ENCODE measurements at places on chromosomes 1 and 21.

GRCh38 chr1:232868793-232869491, 63.7 kb downstream of the MAP10 start:
- DNase-seq, result no peak
- peaks cover 9% of the 10 kb centered on the region for H3K4me1 ChIP-seq
- peaks cover 11% of the 10 kb centered on the region for H3K27me3 ChIP-seq
- no peak overlapping the region for H3K4me3 ChIP-seq
- no peak overlapping the region for H3K27ac ChIP-seq

DNA sequence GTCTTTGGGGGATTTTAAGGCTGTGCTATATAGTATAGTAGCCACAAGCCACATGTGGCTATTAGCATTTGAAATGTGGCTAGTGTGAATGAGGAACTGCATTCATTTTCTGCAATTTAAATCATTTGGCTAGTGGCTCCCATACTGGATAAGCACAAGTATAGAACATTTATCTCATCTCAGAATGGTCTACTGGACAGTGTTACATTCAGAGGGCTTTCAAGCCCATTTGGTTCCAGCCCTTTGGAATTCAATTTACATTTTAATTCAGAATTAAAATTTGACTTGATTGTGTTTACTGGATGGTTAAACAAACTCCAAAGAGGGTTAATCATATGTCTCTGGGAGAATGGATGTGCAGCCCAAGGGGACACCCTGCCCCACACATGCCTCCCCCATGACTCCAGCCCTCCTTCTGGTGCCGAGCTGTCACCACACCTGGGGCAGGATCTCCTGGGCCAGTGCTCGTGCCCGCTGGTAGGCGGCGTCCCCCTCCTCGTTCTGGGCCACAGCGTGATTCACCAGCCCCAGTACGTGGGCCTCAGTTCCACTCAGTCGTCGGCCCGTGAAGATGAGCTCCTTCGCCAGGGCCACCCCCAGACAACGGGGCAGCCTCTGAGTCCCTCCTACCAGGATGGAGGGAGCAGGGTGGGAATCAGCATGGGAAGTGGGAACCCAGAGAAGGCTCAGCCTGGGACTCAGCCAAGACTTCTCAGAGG, 17.2 kb downstream of the ECHDC2 start:
- no peaks in the 10 kb centered on the region for H3K4me1 ChIP-seq
- H3K27me3 ChIP-seq, result no peaks in the 10 kb centered on the region
- H3K4me3 ChIP-seq, result no peak overlapping the region
- no peak for DNase-seq
- H3K36me3 ChIP-seq, result no peaks in the 10 kb centered on the region

- H3K36me3 ChIP-seq, result peaks cover 4% of the 10 kb centered on the region
- no peaks in the 10 kb centered on the region for H3K4me1 ChIP-seq
- no peak overlapping the region for H3K4me3 ChIP-seq
- peaks cover 34% of the 10 kb centered on the region for H3K27me3 ChIP-seq
- H3K27ac ChIP-seq, result no peak overlapping the region
These were observed 15.7 kb downstream of the TTC34 start for GRCh38 chr1:2785631-2786328.

DNA sequence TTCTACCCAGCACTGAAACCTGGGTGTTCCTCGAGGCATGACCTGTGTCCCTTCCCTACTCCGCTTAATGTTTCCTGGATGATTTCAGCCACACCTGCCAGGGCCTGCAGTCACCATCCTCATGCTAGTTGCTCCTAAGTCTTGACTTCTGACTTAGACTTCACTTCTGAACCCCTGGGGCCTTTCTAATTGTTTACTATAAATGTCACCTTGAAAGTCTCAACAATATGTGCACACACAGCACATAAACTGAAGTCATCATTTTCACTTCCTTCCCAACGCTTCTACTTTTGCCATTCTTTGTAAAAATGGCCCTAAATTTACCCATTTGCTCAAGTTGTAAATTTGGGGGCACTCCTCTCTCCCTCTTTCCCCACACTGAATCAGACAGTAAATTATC, 141.1 kb downstream of the DYRK1A start:
- no peaks in the 10 kb centered on the region for H3K27me3 ChIP-seq
- no peak overlapping the region for H3K4me3 ChIP-seq
- no peak for DNase-seq
- no peak overlapping the region for H3K27ac ChIP-seq
- peaks cover 46% of the 10 kb centered on the region for H3K36me3 ChIP-seq

DNA sequence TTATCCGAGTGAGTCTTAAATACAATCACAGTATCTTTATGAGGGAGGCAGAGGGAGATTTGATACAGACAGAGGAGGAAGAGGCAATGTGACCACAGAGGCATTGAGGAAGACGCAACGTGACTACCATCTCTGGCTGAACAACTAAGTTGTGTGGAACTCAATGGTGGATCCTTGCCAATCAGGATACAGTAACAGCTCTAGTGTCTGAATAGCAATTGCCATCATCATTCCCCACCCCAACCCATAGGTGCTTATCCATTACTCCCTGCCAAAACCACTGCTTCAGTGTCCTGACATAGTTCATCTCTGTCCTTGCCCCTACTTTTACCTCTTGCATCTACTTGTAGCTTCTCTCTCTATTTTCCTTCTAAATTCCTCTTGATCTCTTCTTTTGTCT, 20.5 kb upstream of the RHBDL2 start:
- H3K27me3 ChIP-seq, result no peaks in the 10 kb centered on the region
- H3K4me1 ChIP-seq, result peaks cover 14% of the 10 kb centered on the region
- H3K27ac ChIP-seq, result no peak overlapping the region
- H3K36me3 ChIP-seq, result no peaks in the 10 kb centered on the region
- H3K4me3 ChIP-seq, result no peak overlapping the region

Data from activated T-cell treated with anti-CD3 and anti-CD28 coated beads, Interleukin-2, amount 50 U/mL, for 72 hours (primary cell).